ENCODE measurements at places on chromosomes 6 and 20.

DNA sequence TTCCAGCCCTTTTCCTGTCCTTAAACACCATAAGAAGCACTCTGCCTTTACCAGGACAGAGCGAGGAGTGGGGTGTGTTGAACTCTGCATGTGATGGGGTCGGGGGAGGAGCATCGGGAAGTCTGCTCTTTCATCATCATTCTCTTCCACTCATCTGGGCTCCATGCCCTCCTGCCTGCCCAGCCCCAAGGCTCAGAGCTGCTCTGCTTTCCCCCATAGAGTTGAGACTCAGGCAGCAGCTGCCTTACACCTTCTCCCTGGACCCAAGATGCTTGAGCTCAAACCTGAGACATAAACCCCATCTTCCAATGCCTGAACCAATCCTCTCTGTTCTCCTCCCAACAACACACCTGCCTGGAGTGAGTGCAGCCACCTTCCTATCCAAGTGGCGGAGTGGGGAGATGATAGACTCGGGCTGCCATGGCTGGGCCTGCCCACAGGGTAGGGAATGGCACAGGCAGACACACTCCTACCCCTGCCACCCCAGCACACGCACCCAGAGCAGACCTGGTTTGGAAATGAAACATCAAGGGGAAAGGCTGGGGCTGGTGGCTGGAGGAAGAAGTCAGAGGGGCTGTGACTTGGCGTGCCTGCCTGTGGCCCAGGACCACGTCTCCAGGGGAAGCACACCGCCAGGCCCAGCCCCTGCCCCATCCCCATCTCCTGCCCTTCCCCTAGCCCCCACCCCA is 28.4 kb downstream of the TFEB start:
- DNase-seq: peak; percentile 76

DNA sequence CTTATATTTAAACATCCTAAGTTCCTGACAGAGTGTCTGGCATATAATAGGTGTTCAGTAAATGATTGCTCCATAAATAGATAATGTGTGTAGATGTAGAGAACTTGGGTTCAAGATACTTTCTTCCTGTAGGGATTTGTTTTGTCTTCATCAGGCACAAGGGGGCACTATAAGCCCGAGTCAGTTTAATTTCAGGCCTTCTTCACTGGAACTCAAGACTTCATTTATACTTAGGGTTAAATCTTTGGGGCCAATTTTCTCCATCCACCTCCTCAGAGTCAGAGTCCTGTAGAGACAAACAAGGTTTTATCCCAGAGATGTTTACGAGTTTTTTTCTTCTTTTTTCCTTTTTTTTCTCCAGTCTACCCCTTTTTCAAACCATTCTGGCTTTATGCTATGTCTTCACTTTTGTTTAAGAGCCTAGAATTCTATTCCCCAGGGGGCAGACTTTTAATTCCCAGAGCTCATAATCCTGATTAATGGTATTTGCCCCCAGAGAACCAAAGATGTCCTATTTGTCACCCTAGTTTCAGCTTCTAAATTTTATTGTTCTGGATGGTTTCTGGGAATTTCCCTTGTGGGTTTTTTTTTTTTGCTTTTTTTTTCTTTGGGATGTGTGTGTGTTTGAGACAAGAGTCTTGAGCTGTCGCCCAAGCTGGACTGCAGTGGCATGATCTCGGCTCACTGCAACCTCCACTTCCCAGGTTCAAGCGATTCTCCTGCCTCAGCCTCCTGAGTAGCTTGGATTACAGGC is 88.4 kb downstream of the HFE start:
- peak; percentile 87 for DNase-seq

DNA sequence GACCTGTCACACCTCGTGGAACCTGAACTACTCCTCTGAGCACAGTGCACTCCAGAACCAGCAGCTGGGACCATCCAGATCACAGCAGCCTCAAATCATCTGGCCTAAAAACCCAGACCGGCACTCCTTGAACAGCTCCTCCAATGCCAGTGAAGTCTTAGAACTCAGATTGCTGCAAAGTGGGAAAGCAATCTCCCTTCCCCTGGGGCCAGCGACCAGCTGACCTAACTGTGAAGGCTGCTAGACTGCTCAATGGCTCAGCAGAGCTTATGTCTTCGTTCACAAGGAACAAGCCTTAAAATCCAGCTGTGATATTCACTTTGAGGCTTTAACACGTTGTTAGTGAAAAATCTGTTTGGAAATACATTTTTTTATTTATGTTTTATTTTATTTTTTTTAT is 243.2 kb downstream of the ANKRD60 start:
- DNase-seq: no peak

DNA sequence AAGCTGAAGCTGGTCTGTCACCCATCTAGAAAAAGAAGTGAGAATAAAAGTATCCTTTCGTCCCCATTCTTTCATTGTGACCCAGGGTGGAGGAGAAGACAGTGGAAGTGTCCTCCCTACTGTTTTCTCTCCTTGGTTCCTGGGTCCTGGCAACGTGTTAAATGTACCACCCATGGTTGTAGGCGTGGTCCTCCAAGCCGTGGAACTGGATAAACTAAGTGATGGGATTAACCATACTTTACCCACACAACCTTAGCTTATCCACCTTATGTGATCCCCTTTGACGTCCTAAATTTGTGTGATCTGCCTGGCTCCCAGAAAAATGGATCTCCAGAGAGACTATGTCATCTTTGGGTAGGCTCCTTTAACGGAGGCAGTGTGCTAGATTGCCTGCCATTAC is 47.4 kb downstream of the HLA-DPB1 start:
- DNase-seq: no peak

DNA sequence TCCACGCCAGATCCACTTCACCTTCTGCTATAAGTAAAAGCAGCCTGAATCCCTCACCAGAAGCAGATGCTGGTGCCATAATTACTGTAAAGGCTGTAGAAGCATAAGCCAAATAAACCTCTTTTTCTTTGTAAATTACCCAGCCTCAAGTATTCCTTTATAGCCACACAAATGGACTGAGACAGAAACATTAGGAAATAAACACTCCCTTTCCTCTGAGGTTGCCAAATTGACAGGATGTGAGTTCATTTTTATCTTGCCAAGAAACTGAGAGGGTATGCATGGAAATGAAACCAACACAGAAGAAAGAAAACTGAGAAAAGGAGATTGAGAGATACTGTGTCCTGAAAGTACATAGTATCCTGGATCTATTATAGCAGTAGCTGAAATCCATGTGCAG is 481.2 kb downstream of the HAO1 start:
- DNase-seq: peak; percentile 50

- DNase-seq: no peak
Observed at GRCh38 chr6:105492706-105493673, 90.1 kb upstream of the PREP start.

DNA sequence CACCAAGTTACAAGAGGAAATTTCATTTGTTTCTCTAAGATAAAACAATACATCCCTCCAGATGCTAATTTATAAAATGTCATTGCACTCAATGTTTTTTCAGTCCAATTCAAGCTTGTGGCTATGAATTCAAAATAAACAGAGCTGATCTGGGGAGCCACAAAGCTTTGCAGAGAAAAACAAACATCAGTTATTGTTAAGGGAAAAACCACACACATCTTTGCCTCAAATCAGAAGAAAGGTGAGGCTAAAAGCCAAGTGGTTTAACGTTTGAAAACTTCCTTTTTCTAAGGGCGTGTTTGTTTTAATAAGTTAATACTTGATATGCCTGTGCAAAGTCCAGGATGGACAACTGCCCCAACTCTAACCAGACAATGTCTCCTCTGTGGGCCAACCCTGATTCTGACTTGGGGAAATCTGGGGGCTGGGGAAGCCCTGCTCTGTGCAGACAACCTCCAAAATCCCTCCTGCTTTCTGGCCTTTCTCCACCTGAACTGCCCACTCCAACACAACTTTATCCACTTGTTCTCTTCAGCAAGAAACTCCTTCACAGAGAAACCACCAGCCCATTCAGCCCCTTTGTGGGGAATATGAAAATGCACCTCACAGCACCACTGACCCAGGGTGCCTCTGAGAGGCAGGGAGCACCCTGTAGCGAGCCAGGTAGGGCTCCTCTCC is 44.6 kb upstream of the NT5E start:
- peak; percentile 38 for DNase-seq

DNA sequence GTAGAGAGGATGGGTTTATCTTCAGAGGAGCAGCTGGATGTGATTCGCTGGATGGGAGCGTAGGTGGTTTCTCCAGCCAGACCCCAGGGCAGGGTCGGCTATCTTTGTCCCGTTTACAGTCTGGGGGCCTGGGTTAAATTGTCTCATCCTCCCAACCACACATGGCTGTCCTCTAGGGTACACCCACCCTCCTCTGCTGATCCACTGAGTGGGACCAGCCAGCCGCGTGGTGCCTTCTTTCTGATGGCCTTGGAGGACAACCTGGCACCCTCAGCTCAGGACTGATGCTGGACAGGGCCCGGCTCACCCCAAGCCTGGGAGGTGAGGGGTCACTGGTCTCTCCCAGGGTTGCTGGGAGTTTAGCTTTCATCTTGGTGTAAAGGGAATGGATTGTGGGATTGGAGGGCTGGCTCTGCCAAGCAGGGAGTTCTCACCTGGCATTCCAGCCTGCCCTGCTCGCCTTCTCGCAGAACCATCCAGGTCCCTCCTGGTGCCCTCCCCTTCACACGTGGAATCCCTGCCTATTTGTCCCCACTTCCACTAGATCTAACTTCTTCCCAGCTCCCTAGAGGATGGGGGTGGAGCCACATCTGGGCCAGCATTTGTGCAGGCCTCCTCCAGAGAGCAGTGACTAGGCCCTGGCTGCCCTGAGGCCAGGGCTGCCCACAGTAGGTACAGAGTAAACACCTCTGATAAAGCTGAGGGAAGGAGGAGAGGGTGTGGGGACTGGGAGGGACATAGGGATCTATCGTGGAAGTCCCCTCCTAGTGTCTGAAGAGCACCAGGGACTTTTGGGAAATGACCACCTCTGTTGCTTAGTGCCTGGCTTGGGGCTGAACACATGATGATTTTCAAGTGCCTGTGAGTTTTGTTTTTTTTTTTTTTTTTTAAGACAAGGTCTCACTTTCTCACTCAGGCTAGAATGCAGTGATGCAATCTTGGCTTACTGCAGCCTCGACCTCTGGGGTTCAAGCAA is 1.6 kb downstream of the ITPR3 start:
- peak; percentile 39 for DNase-seq

- DNase-seq: peak; percentile 93
Observed at GRCh38 chr6:13307508-13307995, 20.8 kb downstream of the TBC1D7 start.
